H1 (cell line): ENCODE measurements at places on chromosomes 2 and 18.

DNA sequence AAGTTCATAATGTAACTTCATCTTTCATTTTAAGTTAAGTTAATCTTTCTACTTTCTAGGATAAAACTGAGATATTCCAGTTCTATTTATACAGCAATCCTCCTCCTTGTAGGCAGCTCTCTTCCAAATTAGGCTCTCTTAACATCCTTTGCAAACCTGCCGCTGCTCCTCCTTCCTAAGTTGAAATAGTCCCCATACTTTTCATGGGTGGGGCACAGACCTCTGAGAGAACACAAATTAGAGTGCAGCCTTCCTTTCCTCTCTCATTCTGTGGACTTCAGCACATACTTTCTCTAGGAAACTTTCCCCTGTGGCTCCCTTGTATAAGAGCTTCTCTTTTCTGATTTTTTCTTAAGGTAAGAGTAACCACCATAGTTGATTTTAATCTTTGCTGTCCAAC, 28.3 kb downstream of the TWSG1 start:
- DNase-seq = no peak

GRCh38 chr2:109139002-109139401, 10.0 kb downstream of the SH3RF3 start:
- DNase-seq = no peak

DNA sequence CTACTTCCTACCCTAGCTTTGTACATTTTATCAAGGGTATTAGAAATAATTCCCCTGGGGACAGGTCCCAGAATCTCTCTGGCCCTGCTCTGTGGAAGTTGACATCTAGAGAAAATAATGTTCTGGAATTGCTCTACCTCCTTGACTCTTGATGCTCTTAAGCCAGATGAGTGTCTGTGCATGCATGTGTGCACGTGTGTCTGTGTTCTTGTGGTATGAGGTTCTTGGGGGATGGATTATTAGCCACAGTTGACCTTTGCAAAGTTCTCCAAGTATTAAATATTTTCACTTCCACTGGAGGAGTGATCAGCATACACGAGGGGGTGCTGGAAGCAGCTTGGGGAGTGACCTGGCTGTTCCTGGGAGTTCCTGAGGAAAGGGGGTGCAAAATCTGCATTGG, 61.2 kb upstream of the PELI1 start:
- DNase-seq = no peak

DNA sequence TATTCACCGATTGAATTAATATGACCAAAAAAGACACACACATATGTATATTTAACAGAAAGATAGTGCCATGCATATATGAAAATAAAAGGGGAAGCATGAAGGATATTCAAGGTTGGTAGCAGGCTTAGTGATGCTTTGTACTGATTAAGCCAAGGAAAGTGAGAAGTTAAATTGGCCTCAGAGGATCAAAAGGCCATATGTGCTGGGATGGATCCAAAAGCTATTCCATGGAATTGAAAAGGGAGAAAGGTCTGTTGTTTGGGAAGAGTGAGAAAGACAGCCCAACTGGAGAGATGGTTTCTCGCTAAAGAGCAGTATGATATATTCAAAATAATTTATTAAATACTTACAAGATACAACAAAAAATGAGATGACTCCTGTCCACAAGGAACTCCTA, 65.9 kb downstream of the INSIG2 start:
- no peak for DNase-seq

DNA sequence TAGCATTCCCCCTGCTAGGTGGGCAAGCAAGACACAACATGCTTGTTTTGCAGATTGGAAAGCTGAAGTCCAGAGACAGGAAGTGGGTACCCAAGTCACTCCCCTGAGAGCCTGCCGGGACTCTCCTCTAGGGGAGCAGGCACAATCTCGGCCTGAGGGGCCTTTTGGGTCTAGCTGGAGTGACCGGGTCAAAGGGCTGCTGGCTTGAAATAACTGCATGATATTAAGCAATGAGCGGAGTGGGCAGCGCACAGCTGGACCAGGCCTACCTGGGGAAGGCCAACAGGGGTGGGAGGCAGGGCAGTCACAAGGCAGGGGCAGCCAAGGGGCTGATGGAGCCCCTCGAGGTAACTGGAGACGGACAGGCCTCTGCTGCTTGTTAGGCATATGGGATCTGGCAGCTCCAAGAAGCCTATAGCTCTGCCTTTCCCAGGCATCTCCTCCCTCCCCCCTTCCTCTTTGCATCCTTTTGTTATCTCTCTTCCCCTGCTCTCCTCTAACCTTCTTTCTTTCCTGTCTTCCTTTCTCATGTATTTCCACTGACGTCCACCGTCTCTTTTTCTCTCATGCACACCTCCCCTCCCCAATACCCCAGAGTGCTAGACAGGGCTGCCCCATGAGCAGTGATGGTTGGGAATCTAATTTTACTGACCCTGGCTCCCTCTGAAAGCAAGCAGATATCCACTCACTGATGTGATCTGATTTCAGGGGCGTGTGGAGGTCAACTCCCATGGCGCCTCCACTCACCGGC, 237.5 kb downstream of the LOXHD1 start:
- DNase-seq = no peak

- DNase-seq = no peak
Measured at GRCh38 chr18:52337276-52337675, 2.7 kb upstream of the DCC start.

- no peak for DNase-seq
Measured at GRCh38 chr18:28109781-28110560, 67.0 kb downstream of the CDH2 start.
